ENCODE measurements at places on chromosomes 4 and X. TPM values are rescaled to one million over a fixed set of nuclear protein-coding genes. Genes with fewer than 3 reads are reported as not detected.
A peak's percentile ranks its signal among the peaks of the same experiment; 100 is the strongest.

The CDKL5 gene
- total RNA-seq: 4.0 TPM

The NAP1L2 gene
- total RNA-seq: not detected

The SGMS2 gene
- total RNA-seq: 148 TPM

The POU4F2 gene
- not detected for total RNA-seq

DNA sequence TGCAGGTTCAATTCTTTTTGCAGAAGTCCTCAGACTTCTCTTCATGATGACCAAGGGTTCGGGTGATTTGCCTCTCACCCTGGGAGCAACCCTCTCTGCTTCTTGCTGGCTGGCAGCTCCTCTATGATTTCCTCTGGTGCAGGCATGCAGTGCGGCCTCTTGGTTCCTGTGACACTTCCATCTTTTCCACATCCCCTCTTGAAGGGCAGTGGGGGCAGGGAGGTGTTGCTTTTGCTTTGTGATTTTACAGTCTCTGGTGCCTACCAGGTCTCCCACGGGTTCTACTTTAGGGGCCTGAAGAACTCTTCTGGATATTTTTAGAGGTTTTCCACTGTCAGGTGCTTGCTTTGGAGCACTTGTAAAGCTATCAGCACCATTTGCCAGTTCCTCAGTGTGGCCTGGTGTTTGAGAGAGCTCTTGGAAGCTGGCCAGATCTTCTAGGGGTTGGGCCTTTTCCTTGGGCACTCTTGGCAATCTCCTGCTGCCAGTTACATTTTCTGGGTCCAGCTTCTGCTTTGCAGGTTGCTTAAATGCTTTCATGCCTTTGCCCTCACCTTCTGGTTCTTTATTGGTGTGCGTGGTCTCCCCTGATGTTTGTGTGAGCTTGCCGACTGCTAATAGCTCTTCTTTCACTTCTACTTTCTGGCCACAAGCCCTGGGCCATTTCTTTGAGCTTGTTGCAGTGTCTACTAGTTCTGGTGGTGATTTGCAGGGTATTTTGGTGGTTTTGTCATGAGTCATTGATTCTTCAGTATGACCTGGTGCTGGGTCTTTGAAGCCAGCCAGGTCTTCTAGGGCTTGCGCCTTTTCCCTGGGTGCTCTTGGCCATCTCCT is 11.5 kb upstream of the CHST7 start:
- H3K27me3 ChIP-seq: no peaks in the 10 kb centered on the region
- DNase-seq: no peak
- no peaks in the 10 kb centered on the region for H3K36me3 ChIP-seq
- H3K4me3 ChIP-seq: no peak overlapping the region
- H3K27ac ChIP-seq: no peak overlapping the region

DNA sequence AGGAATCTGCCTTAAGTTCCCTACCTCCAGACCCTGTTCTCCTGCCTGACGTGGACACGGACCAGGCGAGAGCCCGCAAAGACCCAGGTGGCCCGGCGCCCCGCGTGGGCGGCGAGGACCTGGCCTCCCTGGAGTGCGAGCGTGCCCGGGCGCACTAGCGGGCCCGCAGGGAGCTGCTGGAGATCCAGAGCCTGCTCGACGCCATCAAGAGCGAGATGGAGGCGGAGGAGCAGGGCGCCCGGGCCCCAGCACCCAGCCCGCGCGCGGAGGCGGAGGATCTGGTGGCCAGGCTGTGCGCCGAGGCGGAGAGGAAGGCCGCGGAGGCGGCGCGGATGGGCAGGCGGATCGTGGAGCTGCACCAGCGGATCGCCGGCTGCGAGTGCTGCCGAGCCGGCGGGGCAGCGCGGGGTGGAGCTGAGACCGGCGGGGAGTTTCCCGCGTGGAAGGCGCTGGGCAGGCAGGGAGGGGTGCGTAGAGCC is 18.2 kb downstream of the MRFAP1 start:
- H3K27me3 ChIP-seq: peaks cover 15% of the 10 kb centered on the region
- DNase-seq: no peak
- peak overlapping the region; percentile 62 for H3K4me3 ChIP-seq
- no peaks in the 10 kb centered on the region for H3K36me3 ChIP-seq
- no peak overlapping the region for H3K27ac ChIP-seq

GRCh38 chr4:151143162-151143561 is 43.7 kb downstream of the RPS3A start:
- H3K4me3 ChIP-seq: no peak overlapping the region
- H3K27ac ChIP-seq: no peak overlapping the region
- H3K27me3 ChIP-seq: no peaks in the 10 kb centered on the region
- DNase-seq: peak; percentile 41
- peaks cover 35% of the 10 kb centered on the region for H3K36me3 ChIP-seq

DNA sequence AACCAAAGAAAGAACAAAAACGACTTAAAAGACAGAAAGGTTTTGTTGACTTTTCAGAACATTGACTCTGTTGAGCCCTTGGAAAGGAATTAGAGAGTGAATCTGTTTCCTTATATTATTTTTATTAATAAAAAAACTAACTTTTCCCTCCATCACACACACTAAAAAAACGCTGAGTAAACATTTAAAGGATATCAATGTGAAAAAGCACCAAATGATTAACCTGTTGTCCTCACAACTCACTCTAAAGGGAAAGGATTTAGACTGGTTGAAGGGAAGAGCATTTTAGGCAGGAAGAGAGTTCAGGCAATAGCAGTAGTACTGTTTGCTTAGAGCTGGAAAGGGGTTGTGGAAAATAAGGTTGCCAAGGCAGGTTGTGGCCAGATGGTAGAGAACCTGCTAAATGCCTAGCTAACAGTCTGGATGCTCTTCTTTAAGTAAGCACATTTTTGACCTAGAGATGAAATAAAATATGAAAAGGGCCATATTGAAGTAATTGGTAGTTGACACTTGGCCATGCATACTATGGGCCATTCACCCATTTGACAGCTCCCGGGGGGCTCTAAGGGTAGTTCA is 98.0 kb upstream of the NDP start:
- peaks cover 7% of the 10 kb centered on the region for H3K27me3 ChIP-seq
- H3K27ac ChIP-seq: no peak overlapping the region
- DNase-seq: peak; percentile 44
- peaks cover 10% of the 10 kb centered on the region for H3K4me1 ChIP-seq

GRCh38 chrX:109926743-109927662 is 75.9 kb upstream of the TMEM164 start:
- no peak for DNase-seq
- H3K27ac ChIP-seq: no peak overlapping the region
- peaks cover 15% of the 10 kb centered on the region for H3K27me3 ChIP-seq
- no peaks in the 10 kb centered on the region for H3K36me3 ChIP-seq
- H3K4me1 ChIP-seq: no peaks in the 10 kb centered on the region

- no peaks in the 10 kb centered on the region for H3K36me3 ChIP-seq
- no peaks in the 10 kb centered on the region for H3K4me1 ChIP-seq
- H3K4me3 ChIP-seq: no peak overlapping the region
- no peaks in the 10 kb centered on the region for H3K27me3 ChIP-seq
Measured at GRCh38 chr4:95758001-95758400, 81.9 kb upstream of the PDHA2 start.

DNA sequence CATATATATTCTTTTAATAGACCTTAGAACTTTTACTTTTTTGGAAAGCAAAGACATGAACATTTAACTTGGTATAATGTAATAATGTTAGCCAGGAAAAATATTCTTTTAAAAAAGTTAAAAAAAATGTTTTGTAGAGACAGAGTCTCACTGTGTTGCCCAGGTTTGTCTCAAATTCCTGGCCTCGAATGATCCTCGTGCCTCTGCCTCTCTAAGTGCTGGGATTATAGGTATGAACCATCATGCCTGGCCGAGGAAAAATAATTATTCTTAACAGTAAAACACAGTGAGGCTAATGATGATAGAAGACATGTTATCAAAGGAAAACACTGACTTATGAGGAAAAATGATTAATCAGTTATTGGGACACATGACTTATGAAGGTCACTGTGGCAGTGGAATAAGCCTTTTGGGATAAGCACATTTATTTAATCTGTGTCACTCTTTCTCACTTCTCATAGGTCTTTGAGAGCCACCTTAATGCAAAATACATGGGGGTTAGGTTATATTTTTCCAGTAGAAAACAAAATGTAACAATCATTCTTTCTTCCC is 6.0 kb upstream of the BMP2K start:
- no peak for DNase-seq
- no peaks in the 10 kb centered on the region for H3K36me3 ChIP-seq
- peaks cover 15% of the 10 kb centered on the region for H3K4me1 ChIP-seq
- H3K27me3 ChIP-seq: no peaks in the 10 kb centered on the region

- DNase-seq: peak; percentile 90
- H3K4me1 ChIP-seq: peaks cover 38% of the 10 kb centered on the region
- H3K27me3 ChIP-seq: no peaks in the 10 kb centered on the region
- H3K36me3 ChIP-seq: peaks cover 5% of the 10 kb centered on the region
Measured at GRCh38 chr4:5711479-5712184, 631 bp downstream of the EVC start.

DNA sequence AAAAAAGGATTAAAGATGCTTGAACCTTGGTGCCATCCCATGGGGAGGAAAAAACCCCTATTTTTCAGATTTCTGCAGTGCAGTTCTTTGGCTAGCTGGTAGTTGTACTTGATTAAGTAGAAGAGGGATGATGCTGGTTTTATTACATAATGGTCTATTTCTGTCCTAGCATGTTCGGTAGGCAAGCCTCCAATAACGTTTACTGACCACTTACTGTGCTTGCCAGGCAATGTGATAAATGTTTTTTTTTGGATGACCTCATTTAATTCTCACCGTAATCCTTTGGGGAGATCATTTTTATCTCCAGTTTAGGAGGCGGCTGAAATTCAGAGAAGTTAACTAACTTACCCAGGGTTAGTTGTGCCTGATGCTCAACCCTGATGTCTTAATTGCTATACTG is 92.1 kb upstream of the RPA4 start:
- no peaks in the 10 kb centered on the region for H3K36me3 ChIP-seq
- H3K4me1 ChIP-seq: no peaks in the 10 kb centered on the region
- H3K4me3 ChIP-seq: no peak overlapping the region
- no peak overlapping the region for H3K27ac ChIP-seq
- DNase-seq: no peak

DNA sequence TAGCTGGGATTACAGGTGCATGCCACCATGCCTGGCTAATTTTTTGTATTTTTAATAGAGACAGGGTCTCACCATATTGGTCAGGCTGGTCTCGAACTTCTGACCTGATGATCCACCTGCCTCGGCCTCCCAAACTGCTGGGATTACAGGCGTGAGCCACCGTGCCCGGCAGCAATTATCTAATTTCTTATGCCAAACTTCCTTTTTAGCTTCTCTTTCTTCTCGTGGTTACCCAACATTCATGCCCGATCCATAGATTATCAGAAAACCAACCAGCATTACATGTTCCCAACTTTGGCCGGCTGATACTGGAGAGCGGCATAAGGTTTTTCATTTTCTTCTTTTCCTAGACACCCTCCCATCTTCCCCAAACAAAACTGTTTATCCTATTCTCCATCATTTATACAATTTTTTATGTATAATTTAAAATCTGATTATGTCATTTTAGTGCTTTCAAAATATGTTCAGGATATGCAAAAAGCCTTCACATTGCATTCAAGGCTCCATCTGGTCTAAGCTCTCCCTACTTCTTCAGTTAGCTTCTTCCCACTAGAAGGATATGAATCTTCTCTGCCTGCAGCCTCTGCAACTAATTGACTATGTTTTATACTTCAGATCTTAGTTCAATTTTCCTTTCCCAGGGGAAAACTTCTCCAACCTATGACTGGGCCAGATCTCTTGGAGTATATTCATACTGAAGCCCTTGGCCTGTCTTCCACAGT is 8.7 kb downstream of the SLC7A11 start:
- peaks cover 22% of the 10 kb centered on the region for H3K4me1 ChIP-seq
- DNase-seq: no peak
- H3K4me3 ChIP-seq: no peak overlapping the region
- no peaks in the 10 kb centered on the region for H3K27me3 ChIP-seq
- peaks cover 3% of the 10 kb centered on the region for H3K36me3 ChIP-seq

DNA sequence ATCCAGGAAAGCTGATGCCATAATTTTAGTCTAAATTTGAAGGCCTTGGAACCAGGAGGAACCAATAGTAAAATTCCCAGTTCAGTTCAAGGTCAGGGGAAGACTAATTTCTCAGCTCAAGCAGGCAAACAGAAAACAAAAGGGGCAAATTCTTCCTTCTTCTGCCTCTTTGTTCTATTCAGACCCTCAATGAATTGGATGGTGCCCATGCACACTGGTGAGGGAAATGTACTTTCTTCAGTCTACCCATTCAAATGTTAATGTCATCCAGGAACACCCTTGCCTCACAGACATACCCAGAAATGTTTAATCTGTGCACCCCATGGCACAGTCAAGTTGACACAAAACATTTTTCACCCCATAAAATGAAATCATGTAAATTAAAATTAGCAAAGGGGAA is 1851.2 kb upstream of the ADGRL3 start:
- H3K4me1 ChIP-seq: no peaks in the 10 kb centered on the region
- no peak for DNase-seq
- no peak overlapping the region for H3K27ac ChIP-seq
- H3K27me3 ChIP-seq: no peaks in the 10 kb centered on the region

DNA sequence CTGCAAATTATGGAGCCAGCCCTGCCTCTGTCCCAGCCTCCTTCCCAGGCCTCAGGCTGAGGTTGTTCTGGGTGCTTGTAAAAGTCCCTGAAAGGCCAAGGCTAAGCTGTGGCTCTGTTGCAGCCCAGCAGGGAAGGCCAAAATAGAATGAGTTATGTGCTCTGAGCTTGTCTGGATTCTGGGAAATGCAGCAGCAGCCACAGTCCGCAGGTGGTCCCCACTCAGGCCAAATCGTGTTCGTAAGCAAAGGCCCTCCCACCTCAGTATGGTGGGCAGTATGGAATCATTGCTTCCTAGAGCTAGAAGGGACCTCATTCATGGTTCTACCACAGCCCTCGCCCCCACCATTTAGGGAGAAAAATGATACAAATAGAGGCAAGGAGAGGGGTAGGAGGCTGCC is 4.7 kb upstream of the TCEAL1 start:
- no peak overlapping the region for H3K27ac ChIP-seq
- H3K4me3 ChIP-seq: no peak overlapping the region
- H3K4me1 ChIP-seq: peaks cover 3% of the 10 kb centered on the region
- no peaks in the 10 kb centered on the region for H3K36me3 ChIP-seq
- H3K27me3 ChIP-seq: peaks cover 8% of the 10 kb centered on the region

DNA sequence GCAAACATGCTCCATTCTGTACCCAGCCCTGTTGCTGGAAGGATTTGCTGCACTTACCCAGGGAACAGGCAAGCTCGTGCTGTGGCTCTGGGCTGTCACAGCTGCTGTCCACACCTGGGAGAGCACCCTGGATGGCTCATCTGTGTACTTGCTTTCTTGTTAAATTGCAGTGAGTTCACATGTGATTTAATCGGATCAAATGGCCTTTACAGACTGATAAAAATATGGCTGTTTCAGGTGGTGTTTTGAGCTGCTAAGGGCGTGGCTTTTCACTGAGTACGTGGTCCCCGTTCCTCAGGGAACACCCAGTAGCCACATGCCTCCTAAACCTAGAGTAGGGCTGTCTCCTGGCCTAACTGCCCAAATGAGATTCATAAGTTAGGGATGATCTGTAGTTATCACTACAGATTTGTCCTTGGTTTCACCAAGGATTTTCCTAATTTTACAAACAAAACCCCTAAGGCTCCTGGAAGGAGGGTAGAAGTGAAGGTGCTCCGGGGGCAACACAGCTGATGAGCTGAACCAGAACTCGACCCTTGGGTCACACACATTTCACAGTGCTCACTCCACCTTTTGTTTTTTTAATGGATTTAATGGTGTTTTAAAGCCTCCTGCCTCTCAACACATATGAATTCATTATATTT is 13.7 kb downstream of the KLKB1 start:
- DNase-seq: no peak
- H3K27me3 ChIP-seq: no peaks in the 10 kb centered on the region
- H3K36me3 ChIP-seq: no peaks in the 10 kb centered on the region
- H3K4me3 ChIP-seq: no peak overlapping the region
- no peaks in the 10 kb centered on the region for H3K4me1 ChIP-seq

- H3K27me3 ChIP-seq: peaks cover 2% of the 10 kb centered on the region
- DNase-seq: no peak
- H3K4me1 ChIP-seq: no peaks in the 10 kb centered on the region
- no peaks in the 10 kb centered on the region for H3K36me3 ChIP-seq
Measured at GRCh38 chr4:105990933-105991332, 95.7 kb downstream of the NPNT start.

Measured in osteoblast (primary cell).